Right lung (tissue), 10 donors: ENCODE measurements at places on chromosomes 12 and 14. TPM values are rescaled to one million over a fixed set of nuclear protein-coding genes. Genes with fewer than 3 reads are reported as not detected.

- no peak for DNase-seq
Measured at GRCh38 chr12:130644566-130644965, 71.5 kb downstream of the RIMBP2 start.

GRCh38 chr12:21771311-21771710 is 3.2 kb downstream of the KCNJ8 start:
- no peak for DNase-seq

APOF gene
- polyA plus RNA-seq = not detected

GNG2 gene
- polyA plus RNA-seq = 99.1 TPM

- no peak for DNase-seq
Measured at GRCh38 chr12:52980096-52980649, 26.1 kb upstream of the EIF4B start.

- DNase-seq = no peak
Measured at GRCh38 chr14:54532111-54533012, 22.7 kb downstream of the CGRRF1 start.

ERP27 gene
- polyA plus RNA-seq = 13.3 TPM

KRT3 gene
- not detected for polyA plus RNA-seq

TSPAN19 gene
- 1.9 TPM for polyA plus RNA-seq
